A549 treated with dexamethasone at 1 μM for 4 hours (cell line): ENCODE measurements at places on chromosomes 3 and 15. TPM values are rescaled to one million over a fixed set of nuclear protein-coding genes. Genes with fewer than 3 reads are reported as not detected.

Gene AQP9
- total RNA-seq: 0.03 to 0.05 TPM (median 0.05 TPM) in 4 of 5 replicates, not detected in the other

Gene PLXNA1
- total RNA-seq: 15.5 to 28.8 TPM (median 25.2 TPM) in 5 replicates

Gene GABPB1
- total RNA-seq: 31.5 to 37.3 TPM (median 35.4 TPM) in 5 replicates

Gene ANKRD63
- 0.20 to 0.49 TPM (median 0.26 TPM) in 5 replicates for total RNA-seq

Gene UBAP1L
- 0.29 to 1.4 TPM (median 0.61 TPM) in 5 replicates for total RNA-seq

Gene UROC1
- not detected in 5 replicates for total RNA-seq

Gene ADAMTS9
- total RNA-seq: 0.61 to 1.1 TPM (median 0.73 TPM) in 5 replicates

Gene ALAS1
- 42.1 to 49.2 TPM (median 46.6 TPM) in 5 replicates for total RNA-seq

Gene CCDC54
- not detected in 5 replicates for total RNA-seq

Gene OR4M2
- not detected in 5 replicates for total RNA-seq

Gene ARNT2
- 14.0 to 19.3 TPM (median 18.0 TPM) in 5 replicates for total RNA-seq

Gene WHAMM
- total RNA-seq: 6.2 to 8.6 TPM (median 7.4 TPM) in 5 replicates

Gene CORO2B
- 2.9 to 4.0 TPM (median 3.3 TPM) in 5 replicates for total RNA-seq

Gene ATP8B4
- total RNA-seq: 0.72 to 1.1 TPM (median 0.94 TPM) in 5 replicates

Gene IMPG2
- total RNA-seq: 0.01 TPM in 3 of 5 replicates, not detected in the others

Gene CHRNB4
- 0.96 to 1.3 TPM (median 1.0 TPM) in 5 replicates for total RNA-seq

Gene GABRR3
- total RNA-seq: not detected in 5 replicates

Gene SLC28A1
- 0.04 TPM in 1 of 5 replicates, not detected in the others for total RNA-seq

Gene ARPP21
- total RNA-seq: 0.02 to 0.19 TPM (median 0.03 TPM) in 5 replicates

Gene SNX22
- 0.50 to 1.3 TPM (median 0.74 TPM) in 5 replicates for total RNA-seq

Gene FSTL1
- total RNA-seq: 44.5 to 74.3 TPM (median 60.0 TPM) in 5 replicates

Gene XCR1
- total RNA-seq: not detected in 5 replicates
